ENCODE measurements at places on chromosomes 16 and 17.

DNA sequence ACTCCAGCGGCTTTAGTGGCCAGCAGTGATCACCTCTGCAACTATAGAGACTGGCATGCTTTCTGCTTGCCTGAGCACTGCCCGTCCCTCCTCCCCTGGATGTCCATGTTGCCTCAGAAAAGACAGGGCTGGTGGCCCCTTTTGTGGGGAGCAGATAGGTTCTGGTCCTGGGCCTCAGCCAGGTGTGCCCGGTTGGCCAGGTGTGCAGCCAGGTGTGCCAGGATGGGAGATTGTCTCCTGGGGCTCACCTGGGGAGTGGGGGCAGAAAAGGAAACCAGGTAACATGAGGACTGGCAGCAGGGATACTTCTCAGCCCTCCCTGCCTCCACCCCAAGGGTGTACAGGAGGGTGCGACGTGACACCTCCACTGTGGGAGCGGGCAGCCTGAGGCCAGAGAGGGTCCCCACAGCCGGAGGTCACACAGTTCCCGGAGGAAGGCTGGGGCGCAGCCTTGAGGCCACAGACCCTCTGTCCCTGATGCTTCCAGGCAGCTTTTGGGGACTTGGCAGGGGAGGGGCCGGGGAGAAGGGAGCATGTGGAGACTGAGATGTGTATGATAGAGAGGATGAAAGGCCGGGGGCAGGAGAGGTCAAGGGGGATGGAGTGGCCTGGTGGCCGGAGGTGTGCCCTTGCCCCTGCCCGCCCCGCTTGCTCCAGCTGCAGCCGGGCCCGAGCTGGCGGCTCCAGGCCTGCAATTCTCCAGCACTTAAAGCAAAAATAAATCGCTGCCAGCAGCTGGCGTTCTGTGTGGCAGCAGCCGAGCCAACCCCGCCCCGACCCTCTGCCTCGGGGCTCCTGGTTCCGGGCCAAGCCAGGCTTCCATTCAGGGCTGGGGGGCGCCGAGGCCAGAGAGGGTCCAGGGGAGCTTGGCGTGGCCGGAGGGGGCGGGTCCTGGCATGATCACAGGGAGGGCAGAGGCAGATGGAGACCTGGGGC, 6.7 kb downstream of the KCNJ12 start:
- DNase-seq: no peak

DNA sequence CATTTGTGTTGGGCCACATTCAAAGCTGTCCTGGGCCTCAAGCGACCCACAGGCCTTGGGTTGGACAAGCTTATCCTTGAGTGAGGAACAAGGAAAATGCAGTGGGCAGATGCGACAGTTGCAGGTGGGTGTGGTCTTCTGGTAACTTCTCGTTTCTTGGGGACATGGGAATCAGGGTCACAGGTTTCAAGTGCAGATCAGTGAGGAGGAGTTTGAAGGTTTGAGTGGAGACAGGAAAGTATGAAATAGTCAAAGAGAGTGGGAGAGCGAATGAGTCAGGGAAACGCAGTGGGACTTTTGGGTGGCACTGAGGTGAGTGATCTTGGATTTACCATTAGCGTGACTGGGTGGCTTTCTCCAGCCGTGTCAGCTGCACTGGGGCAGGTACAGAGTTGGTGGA, 15.4 kb upstream of the CCL22 start:
- no peak for DNase-seq

GRCh38 chr16:10514369-10515055, 65.9 kb downstream of the EMP2 start:
- no peak for DNase-seq

DNA sequence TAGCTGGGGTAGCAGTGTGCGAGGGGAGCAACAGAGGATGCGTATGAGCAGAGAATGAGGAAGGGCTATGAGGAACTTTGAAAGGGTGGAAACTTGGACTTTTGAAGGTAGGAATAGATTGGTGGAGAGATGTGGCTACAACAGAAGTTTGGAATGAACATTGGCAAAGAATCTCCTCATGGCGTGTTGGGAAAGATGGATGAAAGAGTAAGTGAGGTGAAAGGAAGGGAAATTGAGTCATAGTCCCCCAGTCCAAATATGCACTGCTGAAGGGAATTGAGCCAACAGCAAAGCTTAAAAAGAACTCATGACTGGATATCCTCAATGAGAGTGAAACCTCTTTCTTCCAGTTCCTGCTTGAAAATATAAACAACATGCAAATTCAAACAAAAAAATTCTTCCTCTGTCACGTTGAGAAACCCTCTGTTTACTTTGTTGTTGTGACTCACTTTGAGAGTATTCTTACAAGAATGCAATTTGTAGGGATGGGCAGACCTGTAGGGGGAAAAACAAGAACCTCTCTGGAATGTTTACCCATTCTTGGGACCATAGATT, 313.2 kb upstream of the KCNJ16 start:
- no peak for DNase-seq

- DNase-seq: no peak
Measured at GRCh38 chr16:79811541-79811940, 211.0 kb upstream of the MAF start.

GRCh38 chr17:2815781-2816185, 19.5 kb downstream of the RAP1GAP2 start:
- DNase-seq: no peak

GRCh38 chr17:60252459-60252858, 102.7 kb downstream of the CA4 start:
- DNase-seq: no peak

GRCh38 chr16:67530013-67530939, 1.6 kb downstream of the RIPOR1 start:
- no peak for DNase-seq

All from omental fat pad (tissue), 4 donors.